ENCODE measurements at places on chromosomes 1 and 21.
A peak's percentile ranks its signal among the peaks of the same experiment; 100 is the strongest.

DNA sequence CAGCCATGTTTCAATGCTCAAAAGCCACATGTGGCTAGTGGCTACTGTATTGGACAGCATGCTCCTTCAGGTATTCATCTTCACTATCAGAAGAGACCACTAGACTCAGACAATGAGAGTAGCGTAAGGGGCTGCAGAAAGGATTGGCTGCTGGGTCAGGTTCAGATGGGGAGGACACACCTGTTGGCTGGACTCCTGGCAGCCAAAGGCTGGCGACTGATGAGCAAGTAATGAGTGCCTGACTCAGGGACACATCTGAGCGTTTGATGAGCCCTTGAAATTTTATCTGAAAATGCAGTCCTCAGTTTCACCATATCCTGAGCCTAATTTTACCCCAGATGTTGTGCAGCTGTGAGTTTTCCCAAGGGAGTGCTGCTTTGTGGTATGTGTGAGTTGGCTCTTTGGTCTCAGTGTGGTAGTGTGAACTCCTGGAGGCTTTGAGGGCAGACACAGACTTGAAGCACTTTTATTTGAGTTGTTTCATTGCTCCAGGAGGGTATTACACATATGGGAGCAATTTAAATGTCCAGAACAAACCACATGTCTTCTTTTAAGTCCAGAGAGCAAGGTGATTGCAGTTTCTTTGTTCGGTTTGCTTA lies 9.6 kb downstream of the ST6GALNAC3 start:
- no peak for DNase-seq

DNA sequence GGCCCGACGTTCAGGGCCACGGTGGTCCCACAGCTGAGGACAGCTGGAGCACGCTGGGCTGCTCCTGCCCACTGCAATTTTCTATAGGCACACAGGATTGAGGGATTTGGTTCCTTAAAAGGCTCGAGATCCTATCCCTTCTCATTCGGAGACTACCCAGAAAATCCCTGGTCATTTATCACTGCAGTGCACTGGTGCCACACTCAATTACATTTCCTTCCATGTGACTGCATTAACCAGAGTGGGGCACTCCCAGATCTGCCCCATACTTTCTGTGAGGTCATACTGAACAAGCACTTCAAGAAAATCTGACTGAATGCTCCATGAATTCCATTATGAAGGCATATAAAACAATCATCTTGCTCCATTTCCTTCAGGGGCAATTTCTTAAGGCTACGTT lies 49.8 kb upstream of the KCNE1 start:
- no peak for DNase-seq

DNA sequence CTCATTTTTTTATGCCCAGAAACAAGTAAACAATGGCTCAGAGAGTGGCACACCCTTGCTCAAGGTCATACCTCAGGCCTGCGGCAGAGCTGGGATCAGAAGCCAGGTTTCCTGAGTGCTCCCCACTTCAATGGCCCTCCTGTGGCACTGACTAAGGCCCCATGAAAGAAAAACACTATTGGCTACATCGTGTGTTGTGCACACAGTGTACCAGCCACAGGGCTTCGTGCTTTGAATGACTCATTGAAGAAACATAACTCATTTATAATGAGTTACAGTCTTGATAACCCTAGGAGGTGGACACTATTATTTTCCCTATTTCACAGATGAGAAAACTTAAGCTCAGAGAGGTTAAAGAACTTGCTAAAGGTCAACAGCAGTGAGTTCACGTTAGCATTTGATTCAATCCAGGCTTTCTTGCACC lies 91.2 kb downstream of the TRABD2B start:
- no peak for DNase-seq

DNA sequence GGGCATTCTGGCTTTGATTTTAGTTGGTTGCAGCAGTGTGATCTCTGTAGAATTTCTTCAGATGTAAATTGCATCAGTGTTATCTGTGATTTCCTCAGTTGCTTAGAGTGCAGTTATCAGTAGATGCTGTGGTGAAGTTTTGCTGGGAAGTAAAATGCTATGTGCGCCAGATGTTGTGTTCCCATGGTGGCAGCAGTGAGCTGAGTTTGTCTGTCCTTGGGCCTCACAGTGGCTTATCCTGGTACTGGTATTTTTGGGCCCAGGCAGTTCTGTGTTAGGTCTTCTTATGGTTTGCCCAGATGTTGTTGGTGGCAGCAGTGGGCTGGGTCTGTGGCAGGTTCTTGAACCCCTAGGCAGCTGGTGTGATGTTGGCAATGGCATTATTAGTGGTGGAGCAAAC lies 1242.1 kb downstream of the PLA2G4A start:
- no peak for DNase-seq

DNA sequence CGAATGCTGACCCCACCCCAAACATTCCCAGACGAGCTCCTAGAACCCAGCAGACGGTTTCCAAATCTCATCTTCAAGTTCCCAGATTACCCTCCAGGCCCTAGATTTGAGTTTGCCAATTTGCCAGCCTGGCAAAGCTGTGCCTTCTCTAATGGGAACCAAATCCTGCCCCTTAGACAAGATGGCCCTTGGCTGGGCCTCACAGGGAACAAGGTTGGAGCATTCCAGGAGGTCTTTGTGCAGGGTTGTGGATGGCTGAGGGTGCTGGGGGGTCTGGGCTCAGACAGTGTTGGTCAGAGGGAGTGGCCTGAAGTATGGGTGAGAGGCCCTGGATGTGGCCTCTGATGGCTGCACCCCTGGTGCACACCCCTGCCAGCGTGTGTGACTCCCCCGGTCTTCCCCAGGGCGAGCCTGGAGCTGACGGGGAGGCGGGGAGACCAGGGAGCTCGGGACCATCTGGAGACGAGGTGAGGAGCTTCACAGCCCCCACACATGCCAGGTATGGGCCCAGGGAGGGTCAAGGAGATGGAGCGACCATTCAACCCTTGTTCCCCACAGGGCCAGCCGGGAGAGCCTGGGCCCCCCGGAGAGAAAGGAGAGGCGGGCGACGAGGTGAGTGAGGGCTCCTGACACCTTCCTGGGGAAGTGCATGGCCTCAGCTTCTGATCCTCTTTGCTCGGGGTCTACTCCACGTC lies 10.2 kb downstream of the COL6A1 start:
- DNase-seq = no peak

DNA sequence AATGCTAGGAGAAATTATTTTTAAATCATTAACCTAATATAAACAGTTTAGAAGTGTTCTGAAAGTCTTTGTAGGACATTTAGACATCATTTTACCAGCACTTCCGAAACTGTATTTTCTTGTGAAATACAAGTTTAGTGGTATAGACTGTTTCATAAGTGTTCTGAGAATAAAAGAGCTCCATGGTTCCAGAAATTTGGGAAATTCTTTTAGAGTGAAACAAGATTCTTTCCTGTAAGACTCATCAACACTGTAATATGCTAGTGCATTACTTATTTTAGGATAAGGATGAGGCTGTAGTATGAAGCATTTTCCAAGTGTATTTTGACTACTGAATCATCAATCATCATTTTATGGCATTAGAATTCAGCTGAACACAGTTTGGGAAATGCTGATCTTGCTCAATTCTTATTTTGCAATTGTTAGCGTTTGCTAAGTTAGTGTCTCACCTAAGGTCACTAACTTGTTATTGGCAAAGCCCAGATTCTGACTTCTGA lies 73.4 kb downstream of the CEP350 start:
- DNase-seq = no peak

DNA sequence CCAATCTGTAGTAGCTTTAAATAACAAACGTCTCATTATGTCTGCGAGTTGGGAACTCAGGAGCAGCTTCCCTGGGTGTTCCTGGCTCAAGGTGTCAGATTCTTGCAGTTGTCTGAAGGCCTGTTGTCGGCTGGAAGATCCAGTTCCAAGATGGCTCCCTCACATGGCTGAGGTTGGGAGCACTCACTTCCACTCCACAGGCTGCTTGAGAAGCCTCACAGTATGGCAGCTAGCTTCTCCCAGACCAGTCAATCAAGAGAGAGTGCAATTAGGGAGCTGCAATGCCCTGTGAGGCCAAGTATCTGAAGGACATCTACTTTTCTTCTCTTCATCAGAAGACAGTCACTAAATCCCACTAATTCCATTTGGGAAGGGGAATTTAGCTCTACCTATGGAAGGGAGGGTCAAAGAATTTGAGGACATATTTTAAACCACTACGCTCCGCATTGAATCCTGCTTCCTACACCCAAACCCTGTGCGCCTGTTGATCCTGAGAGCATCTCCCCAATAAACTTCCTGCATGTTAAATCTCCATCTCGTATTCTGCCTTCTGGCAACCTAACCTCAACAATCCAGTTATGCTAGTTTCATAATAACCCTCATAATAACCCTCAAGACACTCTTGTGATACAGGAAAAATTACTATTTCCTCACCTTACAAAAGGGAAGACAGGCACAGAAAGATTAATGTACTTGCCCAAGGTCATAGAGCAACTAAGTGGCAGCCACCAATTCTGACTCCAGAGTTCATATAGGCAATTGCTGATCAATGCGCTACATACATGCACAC lies 3.6 kb upstream of the VPS26C start:
- DNase-seq = no peak

- no peak for DNase-seq
Observed at GRCh38 chr1:226816576-226816975, 53.8 kb upstream of the PSEN2 start.

DNA sequence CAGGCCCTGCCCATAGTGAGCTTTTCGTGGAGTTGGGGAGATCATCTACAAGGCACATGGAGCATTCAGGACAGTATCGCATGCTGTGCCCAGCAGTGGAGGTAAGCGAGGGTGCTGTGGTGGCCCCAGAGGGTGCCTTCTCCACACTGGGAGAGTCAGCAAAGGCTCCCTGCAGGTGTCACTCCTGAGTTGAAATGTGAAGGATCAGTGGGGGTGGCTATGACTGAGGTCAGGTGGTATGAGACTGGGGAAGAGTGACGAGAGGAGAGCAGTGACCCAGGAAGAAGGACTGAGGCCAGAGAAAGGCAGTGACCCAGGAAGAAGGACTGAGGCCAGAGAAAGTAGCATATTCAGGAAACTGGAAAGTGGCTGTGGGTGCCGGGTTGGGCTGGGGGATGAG lies 53.0 kb downstream of the SPAG17 start:
- no peak for DNase-seq

GRCh38 chr1:3628445-3628844 lies 3.6 kb downstream of the TPRG1L start:
- no peak for DNase-seq

DNA sequence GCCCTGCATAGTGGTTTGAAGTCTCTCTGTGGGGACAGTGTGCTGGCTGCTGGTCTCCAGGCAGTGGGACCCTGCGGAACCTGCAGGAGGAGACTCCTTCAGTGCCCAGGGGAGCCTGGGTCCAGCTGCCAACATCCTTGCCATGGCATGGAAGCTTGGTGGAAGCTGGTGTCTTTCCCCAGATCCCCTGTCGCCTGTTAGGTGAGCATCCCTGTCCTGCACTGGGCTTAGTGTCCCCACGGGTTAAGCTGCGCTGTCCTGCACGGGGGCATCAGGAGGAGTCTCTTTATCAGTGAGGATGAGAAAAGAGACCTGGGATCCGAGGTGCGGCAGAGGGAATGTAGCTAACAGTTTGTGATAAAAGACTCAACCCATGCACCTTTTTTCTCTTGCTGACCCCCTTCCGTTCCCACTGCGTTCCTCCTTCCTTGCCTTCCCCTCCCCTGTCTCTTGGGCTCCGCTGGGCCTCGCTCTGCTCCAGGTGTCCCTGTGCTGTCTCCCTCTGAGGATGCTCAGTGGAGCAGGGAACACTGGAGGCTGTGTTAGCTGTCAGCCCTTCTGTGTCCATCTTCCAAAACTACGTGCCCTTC lies 59.3 kb downstream of the SLC37A1 start:
- DNase-seq = no peak

- no peak for DNase-seq
Observed at GRCh38 chr1:159889821-159890252, 10.1 kb downstream of the CFAP45 start.

GRCh38 chr1:78071696-78072095 lies 25.9 kb downstream of the GIPC2 start:
- no peak for DNase-seq

- no peak for DNase-seq
Observed at GRCh38 chr1:248009681-248010080, 3.8 kb upstream of the OR2L5 start.

GRCh38 chr1:189027512-189027911 lies 1450.2 kb downstream of the BRINP3 start:
- no peak for DNase-seq

- no peak for DNase-seq
Observed at GRCh38 chr1:248822148-248823032, 3.3 kb downstream of the SH3BP5L start.

DNA sequence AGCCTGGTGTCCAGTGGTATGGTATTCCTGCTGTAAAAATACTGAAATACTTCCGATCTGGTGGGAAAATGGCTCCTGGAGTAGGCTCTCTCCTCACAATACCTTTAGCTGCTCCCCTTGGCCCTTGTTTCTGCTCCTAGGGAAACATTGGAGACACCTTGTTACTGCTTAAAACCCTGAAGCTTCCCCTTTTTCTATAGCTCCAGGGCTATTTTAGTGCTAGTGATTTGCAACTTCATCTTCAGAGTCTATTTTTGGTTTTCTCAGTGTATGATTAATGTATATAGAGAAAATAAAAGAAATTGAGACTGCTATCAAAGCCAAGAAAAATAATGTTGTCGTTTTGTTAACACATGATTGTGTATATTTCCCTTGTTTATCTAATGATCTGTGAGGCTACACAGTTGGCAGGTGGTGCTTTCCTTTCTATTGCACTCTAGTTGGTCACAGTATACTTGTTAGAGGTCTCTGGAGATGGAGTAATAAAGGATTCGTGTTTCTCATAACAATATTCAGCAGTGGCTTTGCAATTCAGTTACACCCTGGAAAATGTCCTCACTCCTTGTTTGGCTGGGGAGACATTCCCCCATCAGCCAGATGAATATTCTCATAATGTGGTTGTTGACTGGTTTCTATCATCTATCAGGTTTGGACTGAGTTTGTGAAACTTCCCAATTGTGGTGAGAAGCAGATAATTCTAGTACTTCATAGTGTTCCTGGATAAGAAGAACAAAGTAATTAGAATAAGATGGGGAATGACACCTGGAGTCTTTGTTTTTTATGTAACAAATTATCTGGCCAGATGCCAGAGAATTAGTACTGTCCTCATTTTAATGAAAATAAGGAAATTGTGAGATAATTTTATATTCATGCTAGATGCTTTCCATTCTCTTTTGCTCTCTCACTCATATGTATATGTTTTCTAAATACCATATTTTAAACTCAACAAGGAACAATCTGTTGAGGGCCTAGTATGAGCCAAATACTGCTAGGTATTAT lies 44.8 kb upstream of the CACYBP start:
- no peak for DNase-seq

DNA sequence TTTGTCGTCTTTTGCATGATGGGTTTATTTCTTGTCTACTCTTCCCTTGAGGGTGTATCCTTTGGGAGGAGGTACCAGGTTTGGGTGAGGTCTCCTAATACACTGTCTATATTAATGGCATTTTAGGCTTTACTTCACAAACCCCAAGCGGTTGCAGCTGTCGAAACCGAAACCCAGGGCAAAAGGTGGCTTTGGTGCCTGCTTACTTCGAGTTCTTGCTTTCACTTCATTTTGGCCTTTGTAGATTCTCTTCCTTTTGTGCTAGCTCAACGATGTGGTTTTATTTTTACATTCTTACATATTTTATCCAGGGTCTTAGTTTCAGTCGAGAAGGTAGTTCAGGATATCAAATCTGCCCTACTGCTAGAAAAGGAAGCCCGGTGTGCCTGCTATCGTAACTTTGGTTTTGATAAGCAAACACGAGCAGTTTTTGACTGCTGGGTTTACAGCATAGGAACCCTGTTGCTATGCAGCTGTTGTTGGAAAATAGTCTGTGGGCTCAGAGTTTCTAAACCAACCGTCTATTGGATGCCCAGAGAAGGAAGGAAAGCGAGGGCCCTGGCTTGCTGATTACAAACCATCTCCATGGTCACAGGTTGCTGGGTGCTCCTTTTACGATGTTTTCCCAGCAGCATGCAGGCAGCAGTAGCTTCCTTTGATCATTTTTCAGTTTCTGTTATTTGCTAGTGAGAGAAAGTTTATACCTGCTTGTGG lies 9.8 kb upstream of the TSPAN2 start:
- DNase-seq = peak; percentile 96

Data from Jurkat, Clone E6-1 (cell line).